ENCODE measurements at places on chromosomes 12 and 14.
A peak's percentile ranks its signal among the peaks of the same experiment; 100 is the strongest.

GRCh38 chr14:100662879-100663760 lies 63.6 kb upstream of the DLK1 start:
- no peak for DNase-seq

DNA sequence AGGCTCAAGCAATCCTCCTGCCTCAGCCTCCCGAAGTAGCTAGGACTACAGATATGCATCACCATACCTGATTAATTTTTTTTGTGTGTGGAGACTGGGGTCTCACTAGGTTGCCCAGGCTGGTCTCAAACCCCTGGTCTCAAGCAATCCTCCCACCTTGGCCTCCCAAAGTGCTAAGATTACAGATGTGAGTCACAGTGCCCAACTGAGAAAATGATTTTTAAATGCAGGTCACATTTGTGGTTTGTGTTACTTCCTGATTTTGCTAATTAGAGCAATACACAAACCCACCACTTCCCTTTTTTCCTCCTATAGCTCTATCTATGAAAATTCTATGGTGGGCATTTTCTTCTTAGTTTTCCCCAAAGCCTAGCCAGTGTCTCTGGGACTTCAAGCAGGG lies 45.5 kb upstream of the TMEM263 start:
- DNase-seq: no peak

GRCh38 chr14:68520637-68521556 lies 272.0 kb downstream of the ZFP36L1 start:
- DNase-seq: no peak

DNA sequence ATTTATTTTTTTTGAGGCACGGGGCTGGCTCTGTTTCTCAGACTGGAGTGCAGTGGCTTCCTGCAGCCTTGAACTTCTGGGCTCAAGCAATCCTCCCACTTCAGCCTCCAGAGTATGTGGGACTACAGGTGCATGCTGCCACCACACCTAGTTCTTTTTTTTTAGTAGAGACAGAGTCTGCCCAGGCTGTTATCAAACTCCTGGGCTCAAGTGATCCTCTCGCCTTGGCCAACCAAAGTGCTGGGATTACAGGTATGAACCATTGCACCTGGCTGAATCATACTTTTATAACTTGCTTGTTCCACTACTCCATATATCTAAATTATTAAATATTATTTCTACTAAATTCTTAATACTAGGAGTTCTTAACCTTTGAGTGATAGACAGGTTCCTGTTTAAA lies 111.6 kb downstream of the BTG1 start:
- DNase-seq: no peak

DNA sequence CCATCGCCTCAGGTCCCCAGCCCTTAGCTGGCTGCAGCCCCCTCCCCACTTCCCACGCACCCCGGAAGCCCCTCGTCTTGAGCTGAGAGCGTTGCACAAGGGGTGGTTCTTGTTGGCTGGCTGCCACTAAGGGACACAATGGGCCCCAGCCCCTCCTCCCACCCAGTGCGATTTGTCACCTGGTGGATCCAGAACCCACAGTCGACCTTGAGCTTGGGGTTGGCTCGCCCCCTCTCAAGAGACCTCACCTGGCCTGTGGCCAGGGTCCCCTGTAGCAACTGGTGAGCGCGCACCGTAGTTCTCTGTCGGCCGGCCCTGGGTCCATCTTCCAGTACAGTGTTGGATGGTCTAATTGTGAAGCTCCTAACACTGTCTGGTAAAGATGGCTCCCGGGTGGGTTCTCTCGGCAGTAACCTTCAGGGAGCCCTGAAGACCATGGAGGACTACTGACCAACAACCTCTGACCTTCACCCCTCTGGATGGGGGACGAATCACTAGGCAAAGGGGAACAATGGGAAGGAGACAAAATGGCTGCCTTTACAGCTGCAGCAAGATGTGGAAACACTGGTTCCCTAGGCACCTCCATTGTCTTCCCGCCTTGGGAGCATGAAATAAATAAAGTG lies 6.6 kb downstream of the PHB2 start:
- DNase-seq: no peak

- peak; percentile 7 for DNase-seq
Measured at GRCh38 chr12:124754949-124755800, 108.5 kb downstream of the SCARB1 start.

All from KG1 (cell line).